ENCODE measurements at places on chromosomes 2 and 18.

DNA sequence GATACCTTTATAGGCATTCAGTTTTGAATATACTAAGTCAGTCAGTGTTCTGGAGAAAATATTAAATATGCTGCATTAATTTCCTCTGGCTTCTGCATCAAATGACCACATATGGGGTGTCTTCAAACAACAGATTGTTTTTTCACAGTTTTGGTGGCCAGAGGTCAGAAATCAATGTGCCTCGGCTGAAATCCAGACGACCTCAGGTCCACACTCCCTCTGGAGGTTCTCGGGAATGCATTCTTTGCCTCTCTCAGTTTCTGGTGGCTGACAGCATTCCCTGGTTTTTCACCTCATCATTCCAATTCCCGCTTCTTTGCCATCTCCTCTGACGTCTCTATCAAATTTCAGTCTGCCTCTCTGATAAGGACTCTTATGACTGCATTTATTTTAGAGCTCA, 142.3 kb downstream of the ZNF407 start:
- DNase-seq = no peak

- no peak for DNase-seq
Measured at GRCh38 chr2:170144761-170145160, 33.2 kb upstream of the MYO3B start.

- peak; percentile 60 for DNase-seq
Measured at GRCh38 chr2:137254052-137254451, 488.7 kb downstream of the THSD7B start.

DNA sequence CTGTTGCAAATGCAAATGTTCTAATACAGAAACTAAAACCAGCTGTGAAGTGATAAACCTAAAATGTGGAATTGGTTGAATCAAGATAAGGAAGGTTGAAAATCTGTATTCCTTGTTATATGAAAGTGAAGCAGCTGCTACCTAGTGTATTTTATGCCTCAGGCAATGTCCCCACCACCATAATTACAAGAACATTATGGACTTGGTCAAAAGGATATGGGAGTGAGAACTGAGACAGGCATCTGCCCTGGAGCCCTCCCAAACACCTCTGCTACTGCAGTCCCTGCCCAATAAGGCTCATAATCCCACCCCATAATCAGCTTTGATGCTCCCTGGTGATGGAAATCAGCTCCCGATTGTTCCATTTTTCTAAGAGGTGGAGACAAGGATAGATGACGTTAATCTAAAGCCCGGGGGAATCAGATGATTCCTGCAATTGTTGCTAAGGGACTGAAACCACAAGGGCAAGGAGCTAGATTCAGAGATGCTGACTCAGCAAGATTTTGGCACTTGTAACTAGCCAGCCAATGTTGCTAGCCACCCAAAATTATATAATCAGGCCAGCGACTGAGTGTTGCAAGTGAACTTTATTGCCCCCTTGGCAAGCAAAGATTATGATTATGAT, 69.5 kb downstream of the EVA1A start:
- DNase-seq = peak; percentile 73

- DNase-seq = peak; percentile 57
Measured at GRCh38 chr2:42031281-42032223, 16.3 kb upstream of the PKDCC start.

- peak; percentile 21 for DNase-seq
Measured at GRCh38 chr2:16861530-16861929, 195.9 kb upstream of the CYRIA start.

DNA sequence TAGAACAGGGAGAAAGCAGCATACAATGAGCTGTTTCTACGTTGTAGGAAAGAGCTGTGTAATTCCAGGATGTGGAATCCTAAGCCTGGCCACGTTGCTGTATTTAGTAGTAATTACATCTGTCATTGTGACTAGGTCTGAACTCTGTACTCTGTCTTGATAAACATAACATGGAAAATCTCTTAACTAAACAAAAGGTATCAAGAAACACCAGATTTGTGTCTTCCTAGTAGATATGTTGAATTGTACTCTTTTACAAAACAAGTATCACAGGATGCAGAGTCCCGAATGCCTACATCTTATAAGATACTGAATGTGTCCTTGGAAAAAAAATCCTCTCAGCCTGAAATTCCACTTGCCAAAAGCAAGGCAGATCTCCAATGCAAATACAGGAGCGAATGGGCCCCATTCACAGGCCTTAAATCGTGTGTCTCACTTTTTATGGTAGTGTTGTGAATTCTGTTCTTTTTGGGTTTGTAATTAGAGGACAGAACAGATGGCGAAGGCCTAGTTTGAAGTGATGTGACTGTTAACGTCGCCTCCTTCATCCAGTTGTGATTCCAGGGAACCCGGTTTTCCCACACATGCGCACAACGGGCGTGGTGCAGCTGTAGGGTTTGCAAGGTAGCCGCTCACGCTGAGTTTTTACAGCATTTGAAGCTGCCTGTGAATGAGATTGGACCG, 246.5 kb downstream of the GBX2 start:
- no peak for DNase-seq

- DNase-seq = peak; percentile 29
Measured at GRCh38 chr2:75604484-75604883, 42.1 kb upstream of the MRPL19 start.

DNA sequence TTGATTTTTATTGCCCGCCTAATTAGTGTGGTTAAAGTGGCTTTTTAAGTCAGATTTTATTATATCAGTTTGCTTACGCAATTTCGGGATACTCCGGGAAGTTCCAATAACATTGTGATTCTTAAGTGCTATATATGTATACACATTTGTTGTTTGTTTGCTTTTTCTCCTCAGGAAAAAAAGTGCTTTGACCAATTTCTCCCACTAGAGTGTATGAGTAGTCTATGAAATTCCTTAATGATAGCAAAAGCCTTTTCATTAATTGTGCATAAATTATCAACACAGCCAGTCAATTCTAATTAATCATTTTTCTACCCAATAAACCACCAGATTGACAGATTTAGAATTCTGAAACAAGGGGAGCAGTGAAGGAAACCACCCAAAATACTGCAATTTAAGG, 172.2 kb downstream of the DPP10 start:
- no peak for DNase-seq

DNA sequence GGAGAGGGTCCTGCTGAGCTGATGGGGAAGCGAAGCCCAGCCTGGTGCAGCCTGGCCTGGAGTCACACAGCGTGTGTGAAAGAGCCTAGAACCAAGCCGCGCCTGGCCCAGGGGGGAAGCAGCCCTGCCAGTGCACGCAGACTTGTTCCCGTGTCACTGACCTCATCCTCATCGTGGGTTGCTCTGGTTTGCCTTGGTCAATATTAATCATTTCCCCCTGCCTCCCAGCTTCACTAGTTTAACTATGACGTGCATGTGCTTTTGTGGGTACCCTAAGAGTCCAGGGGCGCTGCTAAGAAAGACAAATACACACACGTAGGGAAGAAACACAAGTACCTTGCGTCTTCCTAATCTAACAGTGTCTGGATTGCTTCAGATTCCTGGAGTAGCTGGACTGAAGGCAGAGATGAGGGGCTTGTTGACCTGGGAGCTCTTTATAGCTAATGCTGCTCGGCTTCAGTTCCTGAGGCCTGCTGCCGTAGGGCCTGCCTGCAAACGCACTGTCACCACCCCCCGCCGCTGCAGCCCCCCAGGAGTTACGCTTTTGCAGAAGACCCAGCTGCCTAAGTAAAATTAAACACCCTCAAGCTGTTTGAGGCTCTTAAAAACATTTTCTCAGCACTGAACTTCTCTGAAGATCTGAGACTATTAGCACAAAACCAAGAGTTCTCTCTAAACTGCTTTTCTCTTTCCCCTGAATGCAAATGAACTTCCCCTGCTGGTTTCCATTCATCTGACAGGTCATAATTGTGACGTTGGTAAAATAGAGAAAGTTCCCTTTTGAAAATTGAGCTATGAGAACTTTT, 159.2 kb downstream of the FAM210A start:
- DNase-seq = no peak

DNA sequence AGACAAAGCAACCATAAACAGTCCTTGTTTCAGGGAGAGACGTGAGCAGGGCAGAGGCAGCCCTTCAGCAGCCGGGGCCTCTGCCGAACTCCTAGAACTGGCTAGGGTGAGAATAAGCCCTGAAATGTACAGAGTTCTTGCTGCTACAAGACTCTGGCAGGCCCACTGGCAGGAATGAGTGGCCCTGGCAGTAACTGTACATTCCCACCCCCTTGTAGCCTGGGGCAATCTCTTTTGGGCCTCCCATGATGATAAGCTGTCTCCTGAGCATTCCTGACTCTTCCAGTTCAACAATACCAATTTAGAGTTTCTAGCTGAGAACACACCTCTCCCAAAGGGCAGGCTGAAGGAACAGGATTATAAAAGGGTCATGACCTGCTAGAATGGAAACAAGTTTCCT, 54.3 kb downstream of the HAUS1 start:
- no peak for DNase-seq

DNA sequence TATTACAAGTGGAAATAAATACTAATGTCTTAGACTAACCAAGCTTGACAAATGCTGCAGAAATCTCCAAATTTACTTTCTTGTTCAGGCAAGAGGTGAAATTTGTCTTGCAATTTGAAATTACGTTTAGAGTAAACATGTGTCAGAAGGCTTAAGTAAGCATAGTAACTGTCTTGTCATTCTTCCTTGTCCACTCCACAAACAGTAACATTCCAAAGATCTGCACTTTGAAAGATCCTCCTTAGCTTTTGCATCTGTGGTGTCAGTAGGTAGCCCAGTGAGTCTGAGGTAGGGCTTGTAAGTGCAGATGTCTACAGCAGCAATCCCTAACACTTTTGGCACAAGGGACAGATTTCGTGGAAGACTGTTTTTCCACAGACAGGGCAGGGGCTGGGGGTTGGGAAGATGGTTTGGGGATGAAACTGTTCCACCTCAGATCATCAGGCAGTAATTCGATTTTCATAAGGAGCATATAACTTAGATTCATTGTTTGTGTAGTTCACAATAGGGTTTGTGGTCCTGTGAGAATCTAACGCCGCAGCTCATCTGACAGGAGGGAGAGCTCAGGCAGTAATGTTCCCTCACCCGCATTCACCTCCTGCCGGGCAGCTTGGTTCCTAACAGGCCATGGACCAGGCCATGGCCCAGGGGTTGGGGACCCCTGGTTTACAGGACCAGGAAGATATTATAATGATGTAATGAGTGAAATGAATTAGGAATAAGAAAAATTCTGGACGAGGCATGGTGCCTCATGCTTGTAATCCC, 18.6 kb downstream of the RASGRP3 start:
- no peak for DNase-seq

- DNase-seq = peak; percentile 61
Measured at GRCh38 chr2:9805435-9806297, 37.6 kb upstream of the TAF1B start.

GRCh38 chr2:62194558-62195420, 1.1 kb upstream of the B3GNT2 start:
- no peak for DNase-seq

GRCh38 chr2:10392951-10393639, 55.0 kb downstream of the ODC1 start:
- DNase-seq = no peak

DNA sequence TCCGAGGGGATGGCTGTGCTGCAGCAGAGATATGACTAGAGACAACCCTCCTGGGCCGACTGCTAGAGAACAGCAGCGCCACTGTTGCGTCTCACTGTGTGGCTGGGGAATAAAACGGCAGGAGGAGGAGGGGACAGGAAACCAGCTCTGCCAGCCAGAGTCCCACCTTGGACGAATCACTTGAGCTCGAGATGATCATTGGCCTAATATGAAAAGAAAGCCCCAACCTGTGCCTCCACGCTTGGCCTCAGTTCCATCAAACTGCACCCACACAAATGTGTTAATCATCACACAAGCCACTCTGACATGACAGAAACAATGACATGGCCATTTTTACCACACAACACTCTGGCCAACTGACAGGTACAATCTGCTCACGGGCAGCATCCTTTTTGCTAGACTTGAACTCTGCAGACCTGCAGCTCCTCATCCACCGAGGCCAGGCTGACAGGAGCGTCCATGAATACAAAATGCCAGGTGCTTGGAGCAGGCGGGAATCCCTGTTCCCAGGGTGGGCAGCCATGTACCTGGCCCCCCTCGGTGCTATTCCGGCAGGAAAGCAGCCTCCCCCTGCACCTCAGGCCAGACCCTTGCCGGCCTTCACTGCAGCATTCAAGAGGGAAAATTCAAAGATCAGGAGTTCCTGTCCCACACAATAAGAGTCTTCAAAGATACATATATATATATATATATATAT, 52.3 kb downstream of the PARD6G start:
- no peak for DNase-seq

DNA sequence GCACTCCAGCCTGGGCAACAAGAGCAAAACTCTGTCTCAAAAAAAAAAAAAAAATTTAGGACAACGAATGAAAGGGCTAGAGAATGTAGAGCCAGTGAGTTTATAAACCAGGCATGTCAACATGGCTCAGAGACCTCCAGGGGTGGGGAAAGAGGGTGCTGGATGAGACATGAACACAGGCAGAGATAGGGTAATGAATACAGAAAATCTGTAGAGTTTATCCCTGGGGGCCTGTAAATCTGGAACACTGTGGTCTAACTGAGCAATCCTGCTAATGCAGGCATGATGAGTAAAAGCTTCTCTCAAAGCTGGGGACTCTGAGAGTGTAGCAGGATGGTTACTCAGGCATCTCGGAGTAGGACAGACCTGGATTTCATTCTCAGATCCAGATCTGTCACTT, 59.2 kb upstream of the IGFBP2 start:
- DNase-seq = peak; percentile 91
